Hematopoietic multipotent progenitor cell treated with erythropoietin and hydrocortisone succinate and interleukin-3 and kit ligand, for 15 days (in vitro differentiated cells): ENCODE measurements at places on chromosomes 7 and 10.

GRCh38 chr10:44982114-44982460, 3.5 kb upstream of the DEPP1 start:
- no peak for DNase-seq

DNA sequence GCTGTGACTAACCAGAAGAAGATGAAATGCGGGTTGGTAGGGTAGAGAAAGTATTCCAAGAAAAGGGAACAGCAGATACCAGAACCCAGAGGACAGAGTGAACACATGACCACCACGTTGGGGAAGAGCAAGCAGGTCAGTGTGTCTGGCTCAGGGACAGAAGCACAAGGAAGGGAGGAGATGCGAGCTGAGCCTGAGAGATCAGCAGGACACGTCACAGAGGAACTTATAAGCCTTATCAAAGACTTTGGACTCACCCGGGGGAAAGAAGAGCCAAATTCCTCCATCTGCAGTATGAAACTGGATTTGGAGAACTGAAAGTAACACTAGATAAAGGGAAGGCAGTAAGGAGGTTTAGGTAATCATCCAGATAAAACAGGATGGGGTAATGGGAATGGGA, 232.1 kb upstream of the NPVF start:
- DNase-seq = no peak

DNA sequence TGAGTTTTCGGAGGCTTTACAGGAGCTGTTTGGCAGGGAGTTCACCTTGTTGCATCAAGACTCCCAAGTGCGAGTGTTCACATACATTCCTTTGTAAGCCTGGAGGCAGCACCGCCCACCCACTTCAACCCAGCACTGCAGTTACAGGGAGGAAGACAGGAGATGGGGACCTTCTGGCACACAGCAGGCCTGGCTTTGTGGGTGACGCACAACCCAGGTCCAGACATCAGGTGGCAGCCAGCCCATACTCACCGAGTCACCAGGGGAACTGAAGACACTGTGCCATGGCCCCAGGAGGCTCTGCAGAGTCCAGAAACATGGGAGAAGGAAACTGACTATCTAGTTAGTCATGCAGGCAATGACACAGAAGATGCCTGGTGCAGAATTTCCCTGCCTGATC, 305.9 kb upstream of the RNF32 start:
- no peak for DNase-seq

- DNase-seq = no peak
These were observed 738 bp downstream of the POM121 start for GRCh38 chr7:72925546-72926120.

DNA sequence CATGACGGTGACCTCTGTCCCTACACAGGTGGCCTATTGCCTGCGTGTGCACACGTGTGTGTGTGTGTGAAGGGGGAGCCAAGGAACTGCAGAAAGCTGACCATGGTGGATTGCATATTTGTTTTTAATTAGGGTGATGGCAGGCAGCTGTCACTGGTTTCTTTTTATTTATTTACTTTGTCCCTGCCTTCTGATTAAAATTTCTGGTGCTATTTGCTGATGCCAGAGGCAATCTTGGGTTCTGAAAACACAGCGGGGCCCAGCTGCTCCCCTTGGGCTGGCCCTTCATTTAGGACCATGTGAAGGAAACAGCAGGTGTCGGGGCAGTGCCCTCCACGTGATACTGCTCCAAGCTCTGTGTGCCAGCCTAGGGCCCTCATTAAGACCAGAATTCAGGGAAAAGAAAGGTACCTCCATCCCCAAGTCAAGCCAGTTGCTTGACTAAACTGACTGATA, 71.3 kb upstream of the PODXL start:
- no peak for DNase-seq

DNA sequence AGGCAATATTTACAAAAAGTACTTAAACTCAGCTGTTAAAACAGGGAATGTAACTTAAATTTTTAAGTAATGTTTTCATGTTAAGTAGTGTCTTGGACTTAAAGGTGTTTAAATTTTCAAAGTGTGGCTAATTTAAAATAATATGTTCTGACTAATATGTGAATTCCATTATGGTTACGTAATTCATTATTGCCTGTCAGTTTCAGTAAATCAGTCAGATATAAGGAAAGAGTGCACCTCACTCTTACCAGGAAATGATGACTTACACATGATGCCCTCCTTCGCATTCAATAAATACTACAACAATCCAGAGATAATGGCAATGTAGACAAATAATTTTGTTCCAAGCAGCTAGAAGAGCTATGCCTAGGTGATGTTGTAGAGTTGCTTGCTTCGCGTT, 69.0 kb upstream of the WNT16 start:
- DNase-seq = no peak

DNA sequence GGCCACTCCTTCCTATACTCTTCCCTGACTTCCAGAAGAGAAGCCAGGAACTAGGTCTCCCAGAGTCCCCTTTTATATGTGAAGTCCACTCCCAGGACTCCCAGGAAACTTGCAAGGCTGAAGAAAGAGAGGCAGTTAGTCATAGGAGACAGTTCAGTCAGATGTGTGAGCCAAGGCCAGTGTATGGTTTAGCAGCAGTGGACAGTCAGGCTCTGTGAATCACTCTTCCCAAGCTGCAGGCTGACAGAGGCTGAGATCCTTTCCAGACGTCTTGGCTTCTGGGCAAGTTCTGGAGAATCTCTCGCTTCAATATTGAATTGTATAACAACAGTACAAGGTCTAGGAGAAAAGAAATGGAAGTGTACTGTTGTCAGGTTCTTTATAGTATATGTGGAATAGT, 26.9 kb downstream of the BLVRA start:
- no peak for DNase-seq

- no peak for DNase-seq
These were observed 70.4 kb downstream of the INPP5A start for GRCh38 chr10:132607961-132608495.

GRCh38 chr7:128361411-128362379, at the start of gene PRRT4:
PRRT4 (minus strand) TSS chr7:128361690.
- no peak for DNase-seq

GRCh38 chr7:149669121-149669818, 104.1 kb downstream of the ZNF467 start:
- DNase-seq = no peak

DNA sequence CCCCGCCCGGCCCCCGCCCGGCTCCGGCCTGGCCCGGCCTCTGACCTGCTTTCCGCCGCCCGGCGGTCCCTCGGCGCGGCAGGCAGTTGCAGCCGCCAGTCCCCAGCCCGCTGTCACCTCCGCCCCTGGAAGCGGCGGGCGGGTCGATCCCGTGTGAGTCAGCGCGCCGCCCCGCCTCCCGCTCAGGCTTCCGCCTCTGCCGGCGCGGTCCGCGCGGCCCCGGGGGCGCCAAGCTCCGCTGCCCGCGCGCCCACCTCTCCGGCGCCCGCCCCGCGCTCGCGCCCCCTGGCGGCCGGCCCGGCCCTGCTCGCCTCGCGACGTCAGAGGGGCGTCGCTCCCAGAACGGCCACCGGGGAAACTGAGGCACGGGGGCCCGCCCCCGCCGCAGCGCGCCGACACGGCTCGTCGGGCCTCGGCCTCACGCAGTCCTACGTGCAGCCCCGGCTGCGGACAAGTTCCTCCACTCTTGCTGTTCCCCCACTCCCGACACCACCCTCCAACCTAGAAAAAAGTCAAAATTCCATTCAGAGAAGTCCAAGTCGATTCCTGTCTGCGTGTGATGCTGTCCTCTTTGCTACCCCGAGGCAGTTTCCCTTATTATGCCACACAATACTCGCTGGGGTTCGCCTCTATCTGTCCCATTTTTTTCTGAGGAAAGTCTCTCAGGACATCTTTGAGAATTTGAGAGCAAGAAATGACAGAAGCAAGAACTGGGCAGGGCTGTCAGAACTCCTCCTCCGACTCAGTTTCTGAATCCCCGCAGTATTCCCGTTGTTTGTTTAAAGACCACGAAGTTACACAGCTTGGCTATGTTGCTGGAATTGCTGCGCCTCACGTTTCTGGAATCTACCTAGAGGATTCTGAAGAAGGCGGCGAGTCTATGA, at the start of gene DNMBP:
DNMBP (minus strand) TSS at position 155 of the 884 bp plus-strand sequence. CDS start 37,823 bp downstream, outside the sequence.
- DNase-seq = peak; percentile 73

- no peak for DNase-seq
These were observed 206.8 kb upstream of the MTPN start for GRCh38 chr7:136183981-136184380.

DNA sequence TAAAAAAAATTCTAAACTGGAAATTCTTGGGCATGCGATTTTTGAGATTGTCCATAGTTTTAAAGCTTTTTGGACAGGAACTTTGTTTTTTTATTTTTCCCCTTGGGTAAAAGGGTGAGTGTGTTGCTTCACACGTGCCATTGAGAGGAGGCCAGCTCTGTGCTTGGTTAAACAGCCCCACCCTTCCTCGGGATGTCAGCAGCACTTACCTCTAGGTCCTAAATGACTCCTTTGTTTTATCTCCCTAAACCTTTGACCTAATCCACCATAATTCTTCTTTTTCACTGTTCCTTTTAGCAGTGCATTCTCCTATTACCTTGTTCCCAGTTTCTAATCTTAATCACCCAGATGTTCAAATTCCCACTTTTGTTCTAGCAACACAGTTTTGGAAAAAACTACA, 83.5 kb downstream of the SEMA3D start:
- no peak for DNase-seq

GRCh38 chr7:106775552-106775936, 89.5 kb upstream of the PIK3CG start:
- no peak for DNase-seq

GRCh38 chr10:104045151-104046089, 40.3 kb downstream of the COL17A1 start:
- no peak for DNase-seq

DNA sequence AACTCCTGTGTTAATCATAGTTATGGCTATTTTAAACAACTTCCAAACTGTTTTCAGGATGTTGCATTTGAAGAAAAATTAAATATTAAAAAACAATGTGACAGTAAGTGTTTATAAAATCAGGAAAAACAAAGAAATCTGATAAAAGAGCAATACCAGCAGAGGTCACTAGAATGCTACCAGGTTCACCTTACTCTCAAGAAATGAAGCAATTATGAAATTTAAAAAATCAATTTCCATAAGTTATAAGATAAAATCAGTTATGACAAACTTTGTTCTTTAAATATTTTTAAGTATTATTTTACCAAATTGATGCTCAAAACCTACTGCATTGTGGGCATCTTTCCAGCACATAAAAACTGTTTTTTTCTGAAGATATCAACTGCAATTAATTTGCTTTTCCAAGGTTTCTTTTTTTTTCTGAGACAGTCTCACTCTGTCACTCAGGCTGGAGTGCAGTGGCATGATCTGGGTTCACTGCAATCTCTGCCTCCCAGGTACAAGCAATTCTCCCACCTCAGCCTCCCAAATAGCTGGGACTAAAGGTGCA, 50.7 kb upstream of the RHEB start:
- no peak for DNase-seq

- no peak for DNase-seq
These were observed 121.3 kb downstream of the CALCR start for GRCh38 chr7:93453262-93453661.

- DNase-seq = no peak
These were observed 35.0 kb downstream of the AUTS2 start for GRCh38 chr7:69633122-69633831.

- DNase-seq = no peak
These were observed 243.0 kb downstream of the BICC1 start for GRCh38 chr10:58755677-58756076.

- peak; percentile 49 for DNase-seq
These were observed 30.8 kb downstream of the TM9SF3 start for GRCh38 chr10:96556003-96556402.

DNA sequence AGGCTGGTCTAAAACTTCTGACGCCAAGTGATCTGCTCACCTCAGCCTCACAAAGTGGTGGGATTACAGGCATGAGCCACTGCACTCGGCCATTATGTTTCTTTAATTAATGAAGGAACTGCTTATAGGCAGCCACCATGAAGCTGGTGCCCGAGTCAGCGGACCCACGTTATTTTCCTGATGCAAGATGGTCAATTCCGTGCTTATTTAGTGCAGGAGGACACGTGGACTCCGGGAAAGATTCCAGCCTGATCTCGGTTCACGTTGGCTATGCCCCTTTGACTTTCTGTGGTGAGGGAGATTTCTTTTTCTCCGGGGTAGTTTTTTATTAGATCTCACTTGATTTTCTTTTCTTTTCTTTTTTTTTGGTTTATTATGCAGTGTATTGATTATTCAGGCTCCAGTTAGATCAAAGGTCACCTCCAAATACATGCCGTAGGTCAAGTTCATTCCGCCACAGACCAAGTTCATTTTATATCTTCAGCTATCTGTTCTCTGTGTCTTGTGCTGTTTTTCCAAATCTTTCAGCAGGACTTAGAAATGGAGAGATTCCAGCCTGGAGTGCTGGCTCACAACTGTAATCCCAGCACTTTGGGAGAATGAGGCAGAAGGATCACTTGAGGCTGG, 8.3 kb downstream of the CAMK1D start:
- no peak for DNase-seq

- no peak for DNase-seq
These were observed 2.3 kb upstream of the SLC29A3 start for GRCh38 chr10:71316786-71317160.

- DNase-seq = no peak
These were observed 649.3 kb downstream of the POM121L12 start for GRCh38 chr7:53684693-53685092.

GRCh38 chr7:29340696-29341095, 146.1 kb downstream of the CHN2 start:
- DNase-seq = no peak

GRCh38 chr7:118169146-118169545, 14.8 kb upstream of the LSM8 start:
- no peak for DNase-seq

DNA sequence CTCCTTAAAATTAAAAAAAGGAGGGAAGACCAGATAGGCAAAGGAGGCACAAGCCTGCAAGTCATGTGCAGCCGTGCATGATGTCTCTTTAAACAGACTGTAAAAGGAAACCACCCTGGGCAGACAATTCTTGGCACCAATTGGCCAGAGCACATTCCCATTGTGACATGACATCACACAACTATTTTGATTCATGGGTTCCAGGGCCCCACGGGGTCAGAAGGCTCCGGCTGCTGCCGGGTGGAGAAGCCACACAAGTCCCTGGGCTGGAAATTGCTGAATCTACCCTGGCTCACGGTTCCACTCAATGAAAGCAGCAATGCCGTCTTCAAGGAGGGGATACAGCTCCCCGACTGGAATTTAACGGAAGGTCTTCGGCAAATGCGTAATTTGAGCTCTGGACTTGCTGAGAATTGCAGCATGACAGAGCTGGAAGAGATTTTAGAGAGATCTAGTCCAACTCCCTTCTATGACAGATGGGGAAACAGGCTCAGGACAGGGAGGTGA, 140.5 kb downstream of the PRKAG2 start:
- no peak for DNase-seq

- no peak for DNase-seq
These were observed 37.2 kb downstream of the TBXAS1 start for GRCh38 chr7:139866047-139866837.

DNA sequence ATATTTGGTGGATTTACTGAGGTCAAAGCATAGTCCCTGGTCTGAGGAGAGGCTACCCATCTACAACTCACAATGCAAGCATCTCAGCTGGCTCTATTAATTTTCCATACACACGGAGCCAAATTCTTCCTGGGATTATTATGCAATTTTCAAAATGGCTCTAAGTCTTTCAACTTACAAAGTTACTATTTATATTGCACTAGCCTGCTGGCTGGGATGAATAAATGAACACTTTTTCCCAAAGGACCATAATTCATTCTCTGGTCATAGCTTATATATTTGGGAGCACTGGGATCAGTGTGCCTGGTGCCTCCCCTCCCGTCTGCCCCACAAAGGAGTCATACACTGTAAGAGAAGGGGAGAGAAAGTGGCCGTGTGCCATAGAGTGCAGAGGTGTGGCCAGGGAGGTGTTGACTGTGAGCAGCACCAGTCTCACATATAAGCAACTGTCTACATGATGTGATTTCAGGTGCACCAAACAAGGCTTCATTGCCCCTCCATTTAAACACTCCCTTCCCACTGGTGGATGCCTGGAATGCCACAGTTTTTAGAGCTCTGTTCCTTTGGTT, 88.6 kb downstream of the ZNF92 start:
- DNase-seq = no peak
